ENCODE measurements at places on chromosomes 6 and 20.

- DNase-seq, result no peak
Observed at GRCh38 chr20:46594725-46595124, 44.3 kb upstream of the OCSTAMP start.

DNA sequence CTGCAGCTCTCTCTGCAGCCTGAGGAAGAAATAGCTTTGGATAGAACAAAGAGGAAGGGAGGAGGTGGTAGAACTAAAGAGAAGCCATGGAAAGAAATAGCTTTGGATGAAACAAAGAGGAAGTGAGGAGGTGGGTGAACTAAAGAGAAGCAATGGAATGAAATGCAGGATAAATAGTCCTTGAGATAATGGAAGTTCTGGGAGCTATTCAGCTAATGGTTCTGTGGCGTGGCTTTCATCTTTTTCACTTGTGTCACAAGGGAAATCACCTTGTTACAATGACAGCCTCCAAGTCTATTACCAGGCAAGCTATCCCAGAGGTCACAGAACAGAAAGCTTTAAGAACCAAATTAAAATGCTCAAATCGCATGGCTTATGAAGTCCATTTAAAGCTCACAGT, 141.3 kb upstream of the ARG1 start:
- DNase-seq, result no peak

DNA sequence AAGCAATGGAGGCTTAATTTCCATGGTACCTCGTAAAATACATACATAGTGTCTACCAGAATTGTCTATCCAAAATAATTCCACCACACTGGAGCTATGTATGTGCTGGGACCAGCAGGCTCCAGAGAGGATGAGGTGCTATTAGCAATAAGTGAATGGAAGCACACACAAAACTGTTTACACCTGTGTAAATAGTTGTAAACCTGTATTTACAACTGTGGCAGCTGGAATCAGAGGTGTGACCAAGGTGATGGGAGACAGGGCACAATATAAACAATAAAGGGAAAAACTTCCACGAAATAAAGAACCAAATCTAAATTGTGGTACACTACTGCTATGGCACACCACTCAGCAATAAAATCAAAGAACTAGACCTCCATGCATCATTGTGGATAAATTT, 14.4 kb downstream of the RARS2 start:
- no peak for DNase-seq

GRCh38 chr20:47713878-47714450, 71.3 kb downstream of the SULF2 start:
- DNase-seq, result no peak

DNA sequence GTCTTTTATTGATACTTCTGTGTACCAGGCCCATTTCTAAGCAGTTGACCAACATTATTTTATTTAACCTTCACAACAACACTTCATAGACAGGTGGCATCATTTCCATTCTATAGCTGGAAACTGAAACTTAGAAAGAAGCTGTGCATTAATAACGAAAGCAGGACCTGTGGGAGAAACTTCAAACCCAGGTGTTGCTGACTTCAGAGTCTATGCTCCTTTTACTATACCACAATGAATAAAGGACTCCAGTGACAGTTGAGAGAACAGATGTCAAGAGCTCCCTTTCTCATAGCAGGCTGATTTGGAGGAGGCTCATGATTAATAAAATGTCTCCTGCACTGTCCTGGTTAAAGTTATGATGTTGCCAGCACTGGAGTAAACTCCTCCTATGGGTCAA, 56.6 kb upstream of the POU3F2 start:
- DNase-seq, result no peak

GRCh38 chr6:113370508-113371502, 486.3 kb upstream of the MARCKS start:
- no peak for DNase-seq

- DNase-seq, result no peak
Observed at GRCh38 chr6:93639126-93639525, 219.8 kb upstream of the EPHA7 start.

- DNase-seq, result no peak
Observed at GRCh38 chr6:55239099-55239498, 64.8 kb downstream of the HCRTR2 start.

DNA sequence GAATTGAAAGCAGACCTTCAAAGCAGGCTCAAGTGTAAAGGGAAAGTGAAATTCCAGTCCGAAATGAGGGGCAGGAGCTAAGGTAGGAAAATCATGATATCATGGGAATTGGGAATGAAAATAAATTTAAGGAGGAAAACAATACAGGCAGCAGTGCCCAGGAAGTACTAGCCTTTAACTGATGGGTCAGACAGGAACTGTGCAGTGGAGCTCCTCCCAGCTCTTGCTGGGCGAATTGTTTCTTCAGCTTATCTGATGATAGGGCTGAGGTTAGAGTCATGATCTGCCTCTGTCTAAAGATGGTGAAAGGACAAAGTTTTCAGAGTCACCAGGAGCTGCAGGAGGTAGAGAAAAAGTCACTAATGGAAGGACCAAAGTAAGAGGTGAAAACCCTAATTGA, 457.9 kb upstream of the PTCHD4 start:
- DNase-seq, result no peak

DNA sequence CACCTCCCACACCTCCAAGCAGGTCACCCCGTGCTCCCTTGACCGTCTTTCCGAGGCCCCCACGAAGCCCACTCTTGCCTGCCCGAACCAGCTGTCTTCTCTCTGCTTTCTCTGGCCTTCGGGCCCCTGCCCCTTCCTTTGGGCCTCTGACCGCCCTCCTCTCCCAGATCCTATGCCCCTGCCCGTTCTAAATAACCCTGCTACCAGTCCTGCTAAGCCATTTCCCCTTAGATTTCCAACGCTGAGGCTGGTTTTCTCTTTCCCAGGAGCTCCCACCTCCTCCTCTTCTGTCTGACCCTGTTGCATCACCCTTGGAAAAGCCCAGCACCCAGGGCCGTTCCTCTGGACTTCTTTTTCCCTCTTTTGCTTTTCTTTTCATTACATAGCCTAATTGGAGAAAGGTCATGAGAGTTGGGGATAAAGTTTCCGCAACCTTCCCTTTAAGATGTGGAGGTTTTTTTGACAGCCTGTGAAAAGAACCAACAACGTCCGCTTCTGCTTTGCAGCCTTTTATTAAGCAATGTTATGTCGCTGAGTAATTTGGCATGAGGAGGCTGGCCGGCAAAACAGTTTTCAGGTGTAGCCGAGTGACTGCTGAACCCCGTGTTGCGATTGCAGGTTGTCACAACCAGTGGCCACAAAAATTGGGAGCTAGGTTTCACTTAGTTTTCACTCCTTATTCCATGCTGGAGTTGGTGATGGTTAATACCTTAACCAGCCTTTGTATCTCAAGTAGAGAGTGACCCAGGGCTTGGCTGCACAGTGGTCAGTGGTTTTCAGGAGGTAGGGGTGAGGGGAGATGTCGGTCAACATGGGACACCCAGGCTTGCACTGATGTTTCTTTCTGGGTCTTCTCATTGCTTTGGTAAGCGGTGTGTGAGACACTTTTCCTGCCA, 970 bp downstream of the BLTP3A start:
- no peak for DNase-seq

DNA sequence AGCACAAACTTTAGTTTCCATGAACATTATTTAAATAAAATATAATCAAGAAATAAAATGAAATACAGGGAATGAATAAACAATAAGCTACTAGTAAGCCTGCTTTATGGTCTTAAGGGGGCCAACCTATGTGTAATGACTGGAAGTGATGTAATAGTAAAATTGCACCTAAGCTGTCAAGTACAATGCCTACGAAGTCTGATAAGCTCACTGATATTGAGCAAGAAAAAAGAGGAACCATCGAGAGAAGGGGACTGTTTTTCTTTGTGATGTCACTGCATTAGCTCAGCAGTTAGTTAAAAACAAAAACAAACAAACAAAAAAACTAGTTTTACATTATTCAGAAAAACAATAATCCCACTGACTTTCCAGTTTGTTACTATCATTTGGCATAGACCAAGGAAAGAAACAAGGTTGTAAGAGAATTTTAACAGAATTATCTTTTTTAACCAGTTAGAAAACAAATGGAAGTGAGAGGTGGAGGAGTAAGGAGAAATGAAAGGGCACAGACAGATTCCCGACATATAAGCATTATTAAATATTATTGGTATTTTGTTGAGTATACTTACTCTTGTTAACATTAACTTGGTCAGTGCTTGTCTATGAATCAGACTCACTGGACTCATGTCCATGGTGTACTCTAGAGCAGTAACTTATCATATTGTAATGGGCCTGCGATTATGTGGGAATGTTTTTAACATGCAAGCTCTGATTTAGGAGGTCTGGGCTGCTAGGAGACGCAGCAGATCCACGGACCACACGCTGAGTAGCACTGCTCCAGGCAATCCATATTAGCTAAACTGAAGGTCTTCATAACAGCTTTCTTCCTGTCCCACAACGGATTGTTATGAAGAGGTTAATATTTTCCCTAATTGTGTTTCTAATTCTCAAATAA, 99.6 kb upstream of the HMGCLL1 start:
- DNase-seq, result no peak

- DNase-seq, result no peak
Observed at GRCh38 chr20:58637466-58638213, 13.4 kb upstream of the STX16 start.

DNA sequence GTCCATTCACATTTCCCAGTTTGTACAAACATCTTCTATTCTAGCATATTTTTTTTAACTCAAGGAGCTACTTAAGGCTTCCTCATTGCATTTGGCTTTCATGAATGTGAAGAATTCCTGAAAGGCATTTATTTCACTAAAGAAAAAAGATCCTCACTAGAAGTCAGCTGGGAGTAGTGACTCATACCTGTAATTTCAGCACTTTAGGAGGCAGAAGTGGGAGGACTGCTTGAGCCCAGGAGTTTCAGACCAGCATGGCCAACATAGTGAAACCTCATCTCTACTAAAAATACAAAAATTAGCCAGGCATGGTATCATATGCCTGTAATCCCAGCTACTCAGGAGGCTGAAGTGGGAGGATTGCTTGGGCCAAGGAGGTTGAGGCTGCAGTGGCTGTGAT, 30.9 kb upstream of the XRN2 start:
- DNase-seq, result no peak

DNA sequence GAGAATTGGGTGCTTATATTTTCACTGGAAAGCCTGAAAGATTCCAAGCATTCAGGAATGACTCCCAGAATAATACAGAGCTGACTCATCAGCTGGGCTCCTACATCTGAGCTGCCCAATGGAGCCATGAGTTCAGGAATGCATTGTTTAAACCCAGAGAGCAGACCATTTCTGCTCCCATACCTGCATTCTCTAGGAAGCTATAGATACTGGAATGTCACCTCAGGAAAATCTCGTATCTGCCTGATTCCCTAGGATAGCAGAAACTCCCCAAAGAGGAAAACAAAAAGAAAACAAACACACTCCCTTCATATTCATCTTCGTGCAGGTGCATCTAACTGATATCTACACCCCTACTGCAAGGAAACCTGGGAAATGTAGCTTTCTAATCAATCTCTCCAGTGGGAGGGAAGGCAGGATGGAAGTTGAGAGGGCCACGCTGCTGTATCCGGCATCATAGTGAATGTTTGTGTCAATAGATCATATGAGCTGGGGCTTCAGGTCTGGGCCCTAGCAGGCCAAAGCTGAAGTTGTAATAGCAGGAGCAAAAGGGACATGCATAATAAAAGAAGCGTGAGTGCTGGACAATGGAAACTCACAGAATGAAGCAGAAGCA, 8.2 kb upstream of the SLC2A12 start:
- no peak for DNase-seq

GRCh38 chr20:37342231-37343177, 3.4 kb upstream of the SRC start:
- DNase-seq, result no peak

- no peak for DNase-seq
Observed at GRCh38 chr6:29558439-29559079, 973 bp downstream of the UBD start.

Measured in NCI-H1694 (cell line).